ENCODE measurements at places on chromosomes 1 and 21.
A peak's percentile ranks its signal among the peaks of the same experiment; 100 is the strongest.

DNA sequence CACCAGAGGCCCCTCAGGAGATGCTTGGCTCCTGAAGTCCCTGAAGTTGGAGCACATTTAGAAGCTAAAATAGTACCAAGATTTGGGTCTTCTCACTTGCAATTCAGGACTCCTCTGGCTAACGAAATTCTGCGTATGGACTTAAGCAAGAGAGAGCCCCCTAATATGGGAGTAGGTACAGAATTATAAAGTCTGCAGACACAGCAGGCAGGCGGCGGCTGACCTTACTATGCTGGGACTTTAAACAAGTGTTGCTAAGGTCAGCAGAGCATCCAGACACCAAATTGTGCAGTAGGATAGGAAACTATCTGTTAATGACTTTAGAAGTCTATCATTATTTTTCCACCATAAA is 104.5 kb upstream of the PDE4B start:
- no peaks in the 10 kb centered on the region for H3K4me1 ChIP-seq
- H3K27me3 ChIP-seq, result no peaks in the 10 kb centered on the region
- no peak overlapping the region for H3K27ac ChIP-seq

DNA sequence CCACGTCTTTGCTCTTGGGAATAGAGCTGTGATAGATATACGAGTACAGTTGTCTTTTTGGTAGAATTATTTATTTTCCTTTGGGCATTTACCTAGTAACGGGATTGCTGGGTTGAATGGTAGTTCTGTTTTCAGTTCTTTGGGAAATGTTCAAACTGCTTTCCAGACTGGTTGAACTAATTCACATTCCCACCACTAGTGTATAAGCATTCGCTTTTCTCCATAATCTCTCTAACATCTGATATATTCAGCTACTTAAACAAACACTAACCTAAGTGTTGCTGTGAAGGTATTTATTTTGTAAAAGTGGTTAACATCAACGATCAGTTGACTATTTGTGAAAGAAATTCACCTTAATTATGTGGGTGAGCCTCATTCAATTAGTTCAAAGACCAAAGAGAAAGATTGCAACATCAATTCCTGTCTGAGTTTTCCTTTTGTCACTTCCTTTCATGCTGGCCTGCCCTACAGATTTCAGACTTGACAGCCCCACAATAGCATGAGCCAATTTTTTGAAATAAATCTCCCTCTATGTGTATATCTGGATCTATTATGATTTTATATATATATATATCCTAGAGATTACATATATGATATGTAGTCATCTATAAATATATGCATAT is 26.7 kb upstream of the DUSP10 start:
- H3K4me3 ChIP-seq, result no peak overlapping the region
- no peaks in the 10 kb centered on the region for H3K4me1 ChIP-seq
- no peak for DNase-seq
- H3K27ac ChIP-seq, result no peak overlapping the region
- H3K36me3 ChIP-seq, result no peaks in the 10 kb centered on the region

GRCh38 chr1:111006556-111006955 is 42.8 kb upstream of the LRIF1 start:
- no peak overlapping the region for H3K4me3 ChIP-seq
- H3K27ac ChIP-seq, result no peak overlapping the region
- H3K27me3 ChIP-seq, result no peaks in the 10 kb centered on the region
- H3K4me1 ChIP-seq, result no peaks in the 10 kb centered on the region
- H3K36me3 ChIP-seq, result no peaks in the 10 kb centered on the region

- H3K27me3 ChIP-seq, result no peaks in the 10 kb centered on the region
- no peak for DNase-seq
- H3K4me3 ChIP-seq, result no peak overlapping the region
Measured at GRCh38 chr1:70495370-70495769, 84.3 kb downstream of the CTH start.

DNA sequence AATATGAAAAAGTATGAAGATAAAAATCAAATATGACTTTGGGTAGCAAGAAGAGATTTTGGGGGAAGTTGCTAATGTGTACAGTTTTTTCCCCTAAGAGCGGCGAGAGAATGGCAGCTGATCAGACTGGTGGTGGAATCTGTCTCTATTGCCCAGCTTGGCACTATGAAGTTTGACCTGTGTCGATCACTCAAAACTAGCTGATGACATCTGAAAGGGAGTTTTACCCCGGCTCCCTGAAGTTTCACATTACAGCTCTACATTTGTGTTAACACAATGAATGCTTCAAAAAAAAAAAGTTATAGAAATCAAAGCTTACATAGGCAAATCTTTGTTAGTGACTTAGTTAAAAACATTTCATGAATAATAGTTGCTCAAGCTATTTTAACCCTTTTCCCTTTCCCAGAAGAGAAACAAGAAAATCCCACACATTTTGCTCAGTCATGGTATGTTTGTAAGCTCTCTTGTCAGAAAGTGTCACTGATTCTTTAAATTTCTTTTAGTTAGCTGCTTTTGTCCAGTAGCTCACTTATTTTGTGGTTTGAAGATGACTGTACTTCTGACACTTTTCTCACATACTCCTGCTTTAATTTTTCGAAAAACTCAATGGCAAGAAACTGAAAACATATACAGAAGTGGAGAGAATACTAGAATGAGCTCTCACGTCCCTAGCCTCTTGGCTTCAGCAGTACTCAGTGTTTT is 41.3 kb downstream of the DYRK1A start:
- H3K27ac ChIP-seq, result no peak overlapping the region
- H3K36me3 ChIP-seq, result no peaks in the 10 kb centered on the region
- peaks cover 3% of the 10 kb centered on the region for H3K4me1 ChIP-seq
- no peak for DNase-seq

GRCh38 chr1:2316451-2316961 is 74.8 kb downstream of the MORN1 start:
- no peak overlapping the region for H3K4me3 ChIP-seq
- DNase-seq, result no peak
- peaks cover 34% of the 10 kb centered on the region for H3K4me1 ChIP-seq
- H3K36me3 ChIP-seq, result no peaks in the 10 kb centered on the region

DNA sequence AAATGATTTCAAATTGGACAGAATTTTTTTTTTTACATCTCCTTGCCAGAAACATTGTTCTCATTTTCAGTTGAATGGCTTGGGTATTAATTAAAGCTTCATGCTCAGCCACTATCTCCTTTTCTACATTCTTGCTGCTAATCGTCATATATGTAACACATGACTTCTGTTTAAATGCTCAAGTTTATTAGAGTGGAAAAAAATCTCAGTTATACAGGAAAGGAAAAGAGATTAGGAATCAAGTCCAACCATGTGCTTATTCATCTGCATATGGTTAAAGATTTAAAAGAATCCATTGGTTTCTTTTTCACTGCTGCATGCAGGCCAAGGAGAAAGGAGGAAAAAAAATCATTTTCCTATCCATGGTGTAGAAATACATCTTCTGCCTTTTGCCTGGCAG is 47.3 kb upstream of the CNN3 start:
- H3K36me3 ChIP-seq, result no peaks in the 10 kb centered on the region
- H3K27ac ChIP-seq, result no peak overlapping the region
- no peak overlapping the region for H3K4me3 ChIP-seq
- no peaks in the 10 kb centered on the region for H3K27me3 ChIP-seq
- no peaks in the 10 kb centered on the region for H3K4me1 ChIP-seq
- no peak for DNase-seq

GRCh38 chr1:47568763-47569162 is 130.9 kb downstream of the FOXD2 start:
- H3K27me3 ChIP-seq, result no peaks in the 10 kb centered on the region
- no peak for DNase-seq
- no peak overlapping the region for H3K4me3 ChIP-seq
- H3K36me3 ChIP-seq, result no peaks in the 10 kb centered on the region
- H3K27ac ChIP-seq, result no peak overlapping the region
- H3K4me1 ChIP-seq, result no peaks in the 10 kb centered on the region

GRCh38 chr1:199619223-199619622 is 408.3 kb upstream of the NR5A2 start:
- no peaks in the 10 kb centered on the region for H3K27me3 ChIP-seq
- H3K27ac ChIP-seq, result no peak overlapping the region
- no peak overlapping the region for H3K4me3 ChIP-seq
- no peak for DNase-seq

GRCh38 chr1:24996983-24997893 is 67.2 kb upstream of the RUNX3 start:
- no peaks in the 10 kb centered on the region for H3K36me3 ChIP-seq
- no peak overlapping the region for H3K27ac ChIP-seq
- DNase-seq, result no peak
- no peaks in the 10 kb centered on the region for H3K4me1 ChIP-seq

GRCh38 chr21:27425172-27425571 is 458.3 kb upstream of the ADAMTS5 start:
- DNase-seq, result no peak
- H3K27me3 ChIP-seq, result no peaks in the 10 kb centered on the region
- no peak overlapping the region for H3K27ac ChIP-seq
- no peak overlapping the region for H3K4me3 ChIP-seq

DNA sequence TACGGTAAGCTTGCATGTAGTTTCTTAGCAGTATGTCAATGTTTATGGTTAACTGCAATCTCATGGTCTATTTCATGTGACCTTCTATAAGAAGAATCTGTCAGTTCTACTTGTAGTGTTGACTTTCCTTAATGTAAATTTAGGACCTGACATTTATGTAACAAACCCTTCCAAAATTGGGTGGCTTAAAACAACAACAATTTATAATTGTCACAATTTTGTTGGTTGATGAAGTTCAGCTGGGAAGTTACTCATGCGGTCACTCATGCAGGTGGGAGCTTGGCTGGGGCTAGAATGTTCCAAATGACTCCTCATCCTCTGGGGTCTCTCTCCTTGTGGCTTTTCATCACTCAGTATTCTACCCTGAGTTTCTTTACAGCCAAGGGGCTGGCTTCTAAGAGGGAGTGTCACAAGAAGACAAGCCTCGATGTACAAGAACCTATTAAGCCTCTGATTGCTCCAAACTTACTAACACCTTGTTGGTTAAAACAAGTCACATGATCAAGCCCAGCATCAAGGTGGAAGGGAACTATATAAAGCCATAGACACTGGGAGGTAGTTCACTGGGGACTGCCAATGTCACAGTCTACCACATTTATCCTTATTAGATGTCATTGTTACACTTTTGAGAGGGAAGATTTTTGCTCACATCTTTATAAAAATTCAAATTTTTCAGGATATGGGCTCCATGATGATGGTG is 23.9 kb downstream of the CCN1 start:
- no peaks in the 10 kb centered on the region for H3K36me3 ChIP-seq
- H3K27me3 ChIP-seq, result no peaks in the 10 kb centered on the region
- H3K4me1 ChIP-seq, result no peaks in the 10 kb centered on the region
- H3K4me3 ChIP-seq, result no peak overlapping the region

GRCh38 chr1:157566484-157567300 is 14.4 kb upstream of the FCRL5 start:
- no peaks in the 10 kb centered on the region for H3K27me3 ChIP-seq
- H3K4me1 ChIP-seq, result no peaks in the 10 kb centered on the region
- no peak overlapping the region for H3K4me3 ChIP-seq
- H3K36me3 ChIP-seq, result no peaks in the 10 kb centered on the region
- DNase-seq, result no peak

GRCh38 chr1:55188909-55189308 is 26.3 kb downstream of the USP24 start:
- no peak overlapping the region for H3K27ac ChIP-seq
- no peaks in the 10 kb centered on the region for H3K4me1 ChIP-seq
- H3K4me3 ChIP-seq, result no peak overlapping the region
- no peak for DNase-seq

DNA sequence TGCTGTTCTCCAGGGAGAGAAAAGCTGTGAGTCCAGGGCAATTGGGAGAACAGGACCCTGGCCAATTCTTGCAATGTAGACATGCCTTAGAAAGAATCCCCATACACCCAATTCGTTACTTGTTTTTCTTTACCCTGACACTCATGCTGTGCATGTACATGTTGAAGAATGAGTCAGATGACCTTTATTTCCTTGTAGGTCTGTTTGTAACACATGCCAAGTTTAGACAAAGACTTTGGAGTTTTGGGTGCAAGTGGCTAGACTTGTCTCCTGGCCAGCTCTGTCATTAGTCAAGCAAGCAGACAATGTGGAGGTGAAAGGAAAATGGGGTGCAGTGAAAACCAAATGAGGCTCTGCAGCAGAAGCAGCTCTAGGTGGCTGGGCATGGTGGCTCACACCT is 38.1 kb downstream of the GNPAT start:
- no peaks in the 10 kb centered on the region for H3K4me1 ChIP-seq
- DNase-seq, result no peak
- H3K27me3 ChIP-seq, result no peaks in the 10 kb centered on the region
- H3K36me3 ChIP-seq, result no peaks in the 10 kb centered on the region
- no peak overlapping the region for H3K4me3 ChIP-seq

DNA sequence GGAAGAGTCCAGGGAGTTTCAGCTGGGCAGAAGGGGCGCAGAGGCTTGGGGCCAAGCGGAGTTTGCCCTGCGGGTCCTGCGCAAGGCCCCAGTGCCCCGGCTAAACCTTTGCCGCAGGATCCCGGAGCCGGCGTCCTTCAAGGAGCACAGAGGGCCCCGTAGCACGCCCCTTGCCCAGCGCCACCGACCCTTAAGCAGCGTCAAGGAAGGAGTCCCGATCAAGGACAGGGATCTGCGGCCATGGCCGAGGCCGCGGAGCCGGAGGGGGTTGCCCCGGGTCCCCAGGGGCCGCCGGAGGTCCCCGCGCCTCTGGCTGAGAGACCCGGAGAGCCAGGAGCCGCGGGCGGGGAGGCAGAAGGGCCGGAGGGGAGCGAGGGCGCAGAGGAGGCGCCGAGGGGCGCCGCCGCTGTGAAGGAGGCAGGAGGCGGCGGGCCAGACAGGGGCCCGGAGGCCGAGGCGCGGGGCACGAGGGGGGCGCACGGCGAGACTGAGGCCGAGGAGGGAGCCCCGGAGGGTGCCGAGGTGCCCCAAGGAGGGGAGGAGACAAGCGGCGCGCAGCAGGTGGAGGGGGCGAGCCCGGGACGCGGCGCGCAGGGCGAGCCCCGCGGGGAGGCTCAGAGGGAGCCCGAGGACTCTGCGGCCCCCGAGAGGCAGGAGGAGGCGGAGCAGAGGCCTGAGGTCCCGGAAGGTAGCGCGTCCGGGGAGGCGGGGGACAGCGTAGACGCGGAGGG is 520 bp downstream of the CLIC6 start:
- no peaks in the 10 kb centered on the region for H3K4me1 ChIP-seq
- H3K27me3 ChIP-seq, result no peaks in the 10 kb centered on the region
- peak overlapping the region; percentile 65 for H3K27ac ChIP-seq
- DNase-seq, result no peak

DNA sequence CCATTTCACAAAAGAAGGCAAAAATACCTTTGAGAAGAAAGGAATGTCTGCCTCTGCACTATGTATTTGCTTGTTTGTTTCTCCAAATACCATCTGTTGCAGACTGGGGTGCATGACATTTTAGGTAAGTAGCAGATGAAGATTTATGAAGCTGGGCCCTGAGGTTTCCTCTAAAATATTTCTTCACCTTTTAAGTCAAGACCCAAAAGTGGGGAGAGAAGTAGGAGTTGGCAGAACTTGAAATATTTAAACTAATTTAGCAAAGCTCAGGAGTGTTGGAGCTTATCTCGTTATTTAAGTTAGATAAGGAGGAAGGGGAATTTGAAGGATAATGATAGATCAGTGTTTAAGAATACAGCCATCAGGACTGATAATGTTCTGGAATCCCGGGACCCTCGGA is 152.9 kb downstream of the DHRS3 start:
- H3K4me1 ChIP-seq, result peaks cover 41% of the 10 kb centered on the region
- no peaks in the 10 kb centered on the region for H3K27me3 ChIP-seq
- H3K27ac ChIP-seq, result peak overlapping the region; percentile 76
- no peaks in the 10 kb centered on the region for H3K36me3 ChIP-seq
- DNase-seq, result no peak

All from prostate gland (tissue), 2 donors.